ENCODE measurements at places on chromosomes 4 and X.

DNA sequence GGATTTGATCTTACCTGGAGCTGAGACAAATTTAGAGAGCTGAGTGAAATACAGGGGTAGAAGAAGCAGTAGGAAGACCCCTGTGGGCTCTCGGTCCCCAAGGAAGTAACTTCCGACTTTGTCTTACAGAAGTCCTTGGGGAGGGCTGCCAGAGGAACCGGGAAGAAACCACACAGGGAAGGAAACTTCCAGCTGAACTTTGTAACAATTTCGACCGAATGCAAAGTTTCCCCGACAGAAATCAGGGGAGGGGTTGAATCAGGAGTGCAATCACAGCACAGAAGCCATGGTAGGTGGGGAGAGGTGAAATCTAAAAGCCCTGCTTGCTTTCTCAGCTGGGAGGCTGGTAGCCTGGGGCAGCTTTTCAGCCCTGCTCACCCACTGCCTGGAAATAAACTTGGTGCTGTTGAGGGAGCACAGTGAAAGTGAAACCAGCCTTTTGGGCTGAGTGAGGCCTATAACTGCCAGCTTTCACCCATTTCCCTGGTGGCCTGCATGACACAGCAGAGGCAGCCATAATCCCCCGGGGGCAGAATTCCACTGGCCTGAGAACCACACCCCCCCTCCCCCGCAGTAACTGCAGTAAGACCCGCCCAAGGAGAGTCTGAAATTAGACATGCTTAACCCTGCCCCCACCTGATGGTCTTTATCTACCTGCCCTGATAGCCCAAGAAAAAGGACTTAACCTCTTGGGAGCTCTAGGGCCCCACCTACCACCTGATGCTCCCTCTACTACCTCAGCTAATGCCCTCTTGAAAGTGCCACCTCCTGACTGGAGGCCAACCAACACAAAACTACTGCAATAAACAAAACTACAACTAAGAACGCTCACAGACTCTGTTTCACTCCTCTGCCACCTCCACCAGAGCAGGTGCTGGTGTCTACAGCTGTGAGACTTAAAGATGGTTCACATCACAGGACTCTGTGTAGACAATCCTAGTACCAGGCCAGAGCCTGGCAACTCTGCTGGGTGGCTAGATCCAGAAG, 248.2 kb downstream of the PARM1 start:
- no peak for DNase-seq

GRCh38 chr4:70269674-70270073, 27.3 kb downstream of the CSN3 start:
- DNase-seq: no peak

DNA sequence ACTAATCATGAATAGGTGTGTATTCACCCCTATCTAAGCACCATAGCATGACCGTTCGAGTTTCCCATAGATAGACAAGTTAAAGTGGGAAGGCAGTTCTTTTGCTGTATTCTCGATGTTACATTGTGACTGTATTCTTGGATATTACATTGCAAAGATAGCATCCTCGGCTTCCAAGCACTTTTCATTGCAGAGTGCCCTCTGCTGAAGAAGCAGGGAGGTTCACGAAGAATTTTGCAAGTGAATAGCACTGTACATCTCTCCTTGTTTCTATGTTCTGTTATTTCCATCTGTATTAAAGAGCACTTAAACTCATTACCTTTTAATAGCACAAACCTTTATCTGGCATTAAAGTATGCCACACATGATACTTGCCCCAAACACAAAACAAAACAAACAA, 426.7 kb upstream of the ARX start:
- no peak for DNase-seq

- no peak for DNase-seq
Measured at GRCh38 chr4:163666332-163666873, 171.9 kb downstream of the TMA16 start.

DNA sequence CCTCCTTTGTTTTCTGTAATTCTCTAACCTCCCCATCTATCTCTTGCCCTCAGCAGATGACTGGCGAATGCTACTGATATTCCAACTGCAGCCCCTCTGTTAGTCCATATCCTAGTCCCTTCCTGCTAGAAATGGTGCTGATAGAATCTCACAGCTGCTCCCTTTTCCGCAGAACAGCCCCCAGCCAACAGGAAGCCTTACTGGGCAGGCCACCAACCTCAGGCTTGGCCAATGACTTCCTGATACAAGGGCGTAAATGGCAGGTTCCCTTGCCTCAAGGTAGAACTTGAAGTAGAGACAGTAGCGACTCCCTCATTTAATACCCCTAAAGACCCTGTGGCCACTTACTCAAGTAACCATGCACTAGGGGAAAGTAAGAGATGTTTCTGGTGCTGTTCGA, 26.7 kb upstream of the SLC2A9 start:
- DNase-seq: no peak

GRCh38 chr4:85736571-85736970, 261.6 kb downstream of the ARHGAP24 start:
- DNase-seq: no peak

All from activated T-cell treated with anti-CD3 and anti-CD28 coated beads, Interleukin-2, amount 50 U/mL, for 24 hours (primary cell).